A172 (cell line): ENCODE measurements at places on chromosomes 16 and 17.

DNA sequence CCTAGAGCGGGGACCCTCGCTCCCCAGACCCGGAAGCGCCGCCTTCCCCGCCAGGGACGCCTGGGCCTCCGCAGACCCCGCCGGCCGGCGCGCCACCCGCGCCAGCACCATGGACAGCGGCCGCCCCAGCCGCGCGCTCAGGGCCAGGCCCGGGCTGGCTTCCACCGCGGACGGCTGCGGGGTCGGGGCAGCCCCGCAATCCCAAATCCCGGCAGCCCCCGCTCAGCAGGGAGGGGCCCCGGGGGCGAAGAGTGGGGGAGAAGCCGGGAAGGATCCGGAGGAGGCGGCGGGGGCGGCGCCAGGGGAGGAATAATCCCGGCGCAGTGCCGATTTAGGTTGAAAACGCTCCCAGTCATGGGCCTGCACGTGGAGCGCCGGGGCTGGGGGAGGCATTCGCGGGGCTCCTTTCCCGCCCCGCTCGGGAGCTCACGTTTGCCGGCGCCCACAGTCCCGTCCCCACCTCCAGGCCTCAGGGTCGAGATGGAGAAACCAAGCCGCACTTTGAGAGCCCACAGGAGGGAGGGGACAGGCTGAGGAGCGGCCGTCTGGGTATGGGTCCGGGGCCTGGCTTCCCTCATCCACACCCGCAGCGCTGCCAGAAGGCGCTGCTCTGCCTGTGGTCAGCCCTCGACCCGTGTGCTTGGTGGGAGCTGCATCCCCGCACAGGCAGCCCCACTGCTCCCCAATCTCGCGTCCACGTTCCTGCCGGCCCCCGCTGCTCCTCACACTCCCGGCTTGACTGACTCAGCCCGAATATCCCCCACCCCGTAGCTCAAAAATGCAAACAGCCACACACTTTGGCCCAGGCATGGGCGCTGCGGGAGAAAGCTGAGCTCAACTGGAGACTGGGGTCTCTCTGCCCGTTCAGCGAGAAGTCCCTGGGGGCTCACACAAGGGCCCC lies 4.7 kb downstream of the FBXL16 start:
- no peak for DNase-seq

GRCh38 chr16:11439790-11440656 lies 94.8 kb downstream of the RMI2 start:
- no peak for DNase-seq

GRCh38 chr17:20300436-20300934 lies 166.9 kb downstream of the LGALS9B start:
- DNase-seq: peak; percentile 20

GRCh38 chr17:44655983-44656710 lies at the start of gene MEIOC:
MEIOC (plus strand) TSS chr17:44656468; CDS start chr17:44656614, 146 bp downstream.
- DNase-seq: no peak

GRCh38 chr17:52047086-52047485 lies 111.4 kb downstream of the CA10 start:
- no peak for DNase-seq

DNA sequence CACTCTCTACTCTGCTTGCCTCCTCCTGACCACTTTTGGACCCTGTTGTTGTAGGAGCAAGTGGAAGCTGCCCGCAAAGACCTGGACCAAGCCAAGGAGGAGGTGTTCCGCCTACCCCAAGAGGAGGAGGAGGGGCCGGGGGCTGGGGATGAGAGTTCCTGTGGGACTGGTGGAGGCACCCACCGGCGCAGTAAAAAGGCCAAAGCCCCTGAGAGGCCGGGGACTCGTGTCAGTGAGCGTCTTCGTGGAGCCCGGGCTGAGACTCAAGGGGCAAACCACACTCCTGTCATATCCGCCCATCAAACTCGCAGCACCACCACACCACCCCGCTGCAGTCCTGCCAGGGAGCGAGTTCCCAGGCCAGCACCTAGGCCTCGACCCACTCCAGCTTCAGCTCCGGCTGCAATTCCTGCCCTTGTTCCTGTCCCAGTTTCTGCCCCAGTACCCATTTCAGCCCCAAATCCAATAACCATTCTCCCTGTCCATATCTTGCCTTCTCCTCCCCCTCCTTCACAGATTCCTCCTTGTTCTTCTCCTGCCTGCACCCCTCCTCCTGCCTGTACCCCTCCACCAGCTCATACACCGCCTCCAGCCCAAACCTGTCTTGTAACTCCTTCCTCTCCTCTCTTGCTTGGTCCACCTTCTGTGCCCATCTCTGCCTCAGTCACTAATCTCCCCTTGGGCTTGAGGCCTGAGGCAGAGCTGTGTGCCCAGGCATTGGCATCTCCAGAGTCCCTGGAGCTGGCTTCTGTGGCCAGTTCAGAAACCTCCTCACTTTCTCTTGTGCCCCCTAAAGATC lies 11.0 kb upstream of the PHKG2 start:
- no peak for DNase-seq

DNA sequence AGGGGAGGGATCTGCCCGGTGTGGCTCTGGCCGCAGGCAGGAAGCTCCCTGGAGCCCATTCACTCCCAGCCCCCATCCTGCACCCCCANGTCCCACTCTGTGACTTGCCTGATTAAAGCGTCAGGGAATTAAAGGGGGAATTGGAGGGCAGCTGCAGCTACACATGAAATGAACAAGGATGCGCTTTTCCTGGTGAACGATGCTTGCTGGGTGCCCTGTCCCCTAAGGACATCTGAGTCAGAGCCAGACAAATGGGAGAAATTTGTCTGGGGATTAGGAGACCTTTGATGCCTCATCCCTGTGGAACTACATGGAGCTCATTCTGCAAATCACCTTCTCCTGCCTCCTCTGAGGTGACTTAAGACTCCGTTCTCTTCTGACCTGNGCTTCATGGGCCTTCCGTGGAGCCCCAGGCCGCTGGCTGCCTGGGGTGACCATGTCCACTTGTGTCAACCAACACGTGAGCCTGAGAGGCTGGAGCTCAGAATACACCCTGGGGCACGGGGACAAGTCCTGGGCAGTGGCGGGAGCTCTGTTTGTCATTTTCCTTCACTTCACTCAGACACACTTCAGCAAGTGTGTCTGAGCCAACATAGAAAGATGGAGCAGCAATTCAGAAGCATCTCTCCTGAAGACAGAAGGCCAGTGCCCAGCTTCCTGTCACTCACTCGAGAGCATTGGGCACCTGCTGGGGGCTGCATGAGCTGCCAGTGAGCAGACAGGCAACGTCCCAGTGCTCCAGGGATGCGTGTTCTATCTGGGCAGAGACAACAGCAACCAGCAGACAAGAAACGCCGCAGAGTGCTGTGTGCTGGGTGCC lies 54.1 kb downstream of the METRNL start:
- DNase-seq: peak; percentile 71

DNA sequence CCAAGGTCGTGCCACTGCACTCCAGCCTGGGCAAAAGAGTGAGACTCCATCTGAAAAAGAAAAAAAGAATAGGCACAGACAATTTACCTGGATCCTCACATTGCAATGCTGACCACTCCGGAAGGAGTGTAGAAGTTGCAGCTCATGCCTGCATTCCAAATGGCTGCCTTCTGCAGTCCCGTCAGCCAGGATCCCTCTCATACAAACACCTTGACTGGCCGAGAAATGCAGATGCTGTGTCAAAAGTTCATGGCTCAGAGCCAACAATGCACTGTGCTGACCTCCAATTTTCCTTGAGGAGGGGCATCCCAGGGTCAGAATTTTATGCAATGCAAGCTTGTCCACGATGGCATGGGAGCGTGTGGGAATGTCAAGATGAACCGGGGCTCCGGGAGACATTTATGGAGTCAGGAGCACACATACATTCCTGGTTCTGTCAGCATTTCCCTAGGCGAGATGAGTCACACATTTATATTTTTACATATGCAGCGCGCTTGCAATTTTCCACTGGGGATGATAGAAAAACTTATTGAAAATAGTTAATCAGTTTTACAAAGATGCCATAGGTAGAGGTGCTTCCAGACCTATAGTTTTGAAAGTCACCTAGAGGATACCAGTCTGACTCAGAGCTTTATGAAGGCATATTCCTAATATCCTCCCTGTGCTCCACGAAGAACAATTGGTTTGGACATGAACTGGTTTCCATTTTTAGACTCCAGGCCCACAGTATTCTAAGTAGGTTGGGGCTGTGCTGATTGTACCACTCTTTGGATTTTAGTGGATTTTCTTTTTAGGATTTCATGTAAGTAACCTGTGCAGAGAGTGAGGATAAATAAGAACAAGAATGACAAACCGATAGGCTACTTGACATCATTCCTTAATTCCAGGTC lies 614.6 kb downstream of the MAF start:
- DNase-seq: no peak

GRCh38 chr16:27737513-27737912 lies 187.6 kb downstream of the KATNIP start:
- no peak for DNase-seq

GRCh38 chr17:1638624-1639300 lies 6.8 kb downstream of the SCARF1 start:
- DNase-seq: no peak

- DNase-seq: no peak
These were observed 62.1 kb downstream of the DYNLRB2 start for GRCh38 chr16:80602894-80603293.

GRCh38 chr17:68197091-68197996 lies 50.5 kb upstream of the AMZ2 start:
- DNase-seq: no peak

DNA sequence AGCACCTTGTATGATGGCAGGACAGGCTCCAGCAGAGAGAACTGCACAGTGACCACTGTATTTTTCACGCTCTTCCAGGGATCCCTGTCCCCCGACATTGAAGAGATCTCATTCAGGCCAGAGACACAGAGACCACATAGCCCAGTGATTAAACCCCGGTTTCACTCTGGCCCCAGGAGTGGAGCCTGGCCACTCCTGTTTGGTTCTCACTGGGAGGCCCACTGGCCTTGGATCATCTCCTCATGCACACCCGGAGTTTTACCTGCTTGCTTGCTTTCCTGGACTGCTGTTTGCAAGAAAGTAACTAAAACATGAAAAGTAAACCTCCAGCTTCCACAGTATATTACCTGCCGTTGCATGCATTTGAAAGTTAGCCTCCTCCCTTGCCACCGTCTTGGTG lies 13.2 kb upstream of the CLEC18C start:
- no peak for DNase-seq
